ENCODE measurements at places on chromosomes 6 and 20.
A peak's percentile ranks its signal among the peaks of the same experiment; 100 is the strongest.

- DNase-seq = no peak
These were observed 206.5 kb upstream of the ZNF184 start for GRCh38 chr6:27679308-27679963.

- no peak for DNase-seq
These were observed 387.5 kb downstream of the HACE1 start for GRCh38 chr6:104472021-104472901.

- no peak for DNase-seq
These were observed 30.5 kb upstream of the RHAG start for GRCh38 chr6:49666930-49667757.

GRCh38 chr20:25318471-25319240, 70.8 kb downstream of the PYGB start:
- no peak for DNase-seq

GRCh38 chr20:5072756-5073659, 46.8 kb downstream of the PCNA start:
- DNase-seq = peak; percentile 80

DNA sequence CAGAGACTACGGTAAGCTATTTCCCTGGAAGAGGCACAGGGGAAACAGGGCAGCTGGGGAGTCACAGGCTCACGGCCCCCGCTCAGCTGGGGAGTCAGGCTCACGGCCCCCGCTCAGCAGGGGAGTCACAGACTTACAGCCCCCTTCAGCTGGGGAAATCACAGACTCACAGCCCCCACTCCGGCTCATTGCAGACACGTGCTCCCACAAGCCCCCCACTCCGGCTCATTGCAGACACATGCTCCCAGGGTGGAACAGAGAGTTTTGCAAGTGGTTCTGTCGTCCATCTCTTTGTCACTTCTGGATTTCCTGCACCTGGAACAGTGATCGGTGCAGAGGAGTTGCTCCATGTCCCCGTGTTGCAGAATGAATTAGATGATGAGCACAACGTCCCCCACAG, 405.5 kb downstream of the CDH26 start:
- no peak for DNase-seq

- DNase-seq = no peak
These were observed 123.6 kb downstream of the SYCP2 start for GRCh38 chr20:59809630-59810448.

- DNase-seq = no peak
These were observed 21.2 kb downstream of the STK38 start for GRCh38 chr6:36526066-36526465.

DNA sequence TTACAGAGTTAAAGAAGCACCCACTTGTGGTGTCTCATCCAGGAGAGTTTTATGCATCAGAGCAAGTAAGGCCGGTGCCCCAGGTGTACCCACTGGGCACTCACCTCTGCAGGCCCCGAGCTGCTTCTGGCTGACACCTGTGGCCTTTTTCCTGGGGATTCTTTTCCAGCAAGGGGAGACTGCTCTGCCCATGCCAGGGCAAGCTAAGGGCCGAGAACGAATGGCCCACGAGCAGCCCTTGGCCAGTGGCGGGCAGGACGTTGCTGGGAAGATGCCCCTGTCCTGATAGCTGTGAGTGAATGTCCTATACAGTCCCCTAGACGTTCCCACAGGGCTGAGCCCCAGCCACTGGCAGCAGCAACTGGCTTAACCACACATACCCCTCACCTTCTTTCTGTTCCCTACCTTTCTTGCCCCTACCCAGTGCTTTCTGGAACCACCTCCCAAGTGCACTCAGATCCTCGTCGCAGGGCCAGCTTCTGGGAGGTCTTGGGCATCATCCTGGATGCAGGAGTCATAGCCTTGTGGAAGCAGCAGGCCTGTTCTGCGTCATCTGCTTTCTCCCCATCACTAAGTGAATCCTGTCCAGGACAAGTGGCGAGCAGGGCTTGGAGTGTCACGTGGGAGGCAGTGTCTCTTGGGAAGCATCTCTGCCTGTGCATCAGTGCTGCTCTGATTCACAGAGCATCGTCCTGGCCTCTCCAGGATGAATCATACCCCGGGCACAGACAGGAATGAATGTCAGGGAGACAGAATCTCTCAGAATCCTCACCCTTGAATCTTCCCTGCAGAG, 32.5 kb downstream of the SYNDIG1 start:
- DNase-seq = no peak

DNA sequence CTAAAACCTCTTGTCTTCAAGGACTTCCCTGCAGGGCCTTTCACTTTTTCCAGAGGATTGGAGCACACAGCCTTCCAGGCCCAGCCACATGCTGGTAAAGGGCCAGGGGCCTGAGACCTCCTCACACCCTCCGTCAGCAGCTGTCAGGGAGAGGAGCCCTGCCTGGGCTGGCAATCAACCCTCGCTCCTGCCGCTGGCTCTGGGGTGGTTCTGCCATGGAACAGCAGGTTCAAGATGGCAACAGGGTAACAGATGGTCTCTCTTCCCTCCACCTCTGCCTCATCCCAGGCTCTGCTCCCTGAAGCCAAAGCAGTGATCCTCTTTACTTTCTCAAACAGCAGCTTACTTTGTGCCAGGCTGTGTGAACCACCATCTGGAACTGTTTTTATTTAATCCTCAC, 23.8 kb downstream of the PCNA start:
- DNase-seq = no peak

- no peak for DNase-seq
These were observed 90.1 kb upstream of the SLC22A16 start for GRCh38 chr6:110566346-110567125.

DNA sequence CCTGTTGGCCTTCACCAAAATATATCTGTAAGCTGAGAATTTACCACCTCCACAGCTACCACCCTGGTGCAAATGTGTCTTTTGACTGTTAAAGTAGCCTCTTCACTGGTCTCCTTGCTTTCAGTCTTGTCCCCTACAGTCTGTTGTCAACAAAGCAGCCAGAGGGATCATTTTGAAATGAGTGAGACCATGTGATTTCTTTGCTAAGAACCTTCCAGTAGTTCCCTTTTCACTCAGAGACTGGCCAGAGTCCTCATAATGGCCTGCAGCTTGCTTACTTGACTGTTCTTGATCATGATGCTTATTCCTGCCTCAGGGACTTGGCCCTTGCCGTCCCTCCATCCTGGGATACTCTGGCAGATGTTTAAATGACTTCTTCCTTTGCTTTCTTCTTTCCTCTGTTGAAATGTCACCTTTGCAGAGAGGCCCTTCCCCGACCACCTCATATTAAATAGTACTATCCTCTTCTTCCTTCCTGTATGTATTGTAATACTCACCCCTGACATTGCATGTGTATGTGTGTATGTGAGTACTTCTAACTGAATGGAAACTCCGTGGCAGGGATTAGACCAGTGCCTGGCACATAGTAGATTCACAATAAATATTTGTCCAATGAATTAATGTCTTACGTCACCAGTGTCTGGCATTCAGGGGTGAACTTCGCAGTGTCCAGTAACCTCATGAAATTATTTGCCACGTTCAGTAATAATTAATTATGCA, 5.0 kb downstream of the MANBAL start:
- no peak for DNase-seq

DNA sequence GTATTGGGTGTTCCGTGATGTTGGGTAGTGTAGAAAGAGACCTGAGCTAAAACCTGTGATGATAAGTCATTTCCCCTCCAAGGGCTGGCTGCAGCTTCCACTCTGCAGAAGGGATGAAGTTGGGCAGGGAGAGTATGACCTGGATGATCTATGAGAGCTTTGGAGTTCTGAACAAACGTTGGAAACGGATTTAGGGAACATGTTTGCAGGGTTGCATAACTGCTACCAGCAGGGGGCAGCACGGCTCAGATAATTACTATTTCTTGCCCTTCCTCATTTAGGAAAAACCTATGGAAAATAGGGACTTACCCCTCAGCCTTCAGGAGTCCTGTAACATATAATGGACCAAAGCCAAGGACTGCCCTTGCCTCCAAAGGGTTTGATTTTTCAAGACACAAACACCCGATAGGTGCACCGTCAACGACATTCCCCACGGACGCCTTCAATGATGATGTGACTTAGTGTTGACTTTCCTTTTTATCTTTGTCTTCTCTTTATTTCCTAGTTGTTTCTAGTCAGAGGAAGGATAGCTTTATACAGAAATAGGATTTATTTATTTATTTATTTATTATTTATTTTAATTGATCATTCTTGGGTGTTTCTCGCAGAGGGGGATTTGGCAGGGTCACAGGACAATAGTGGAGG, 164.9 kb upstream of the SASH1 start:
- DNase-seq = peak; percentile 51

DNA sequence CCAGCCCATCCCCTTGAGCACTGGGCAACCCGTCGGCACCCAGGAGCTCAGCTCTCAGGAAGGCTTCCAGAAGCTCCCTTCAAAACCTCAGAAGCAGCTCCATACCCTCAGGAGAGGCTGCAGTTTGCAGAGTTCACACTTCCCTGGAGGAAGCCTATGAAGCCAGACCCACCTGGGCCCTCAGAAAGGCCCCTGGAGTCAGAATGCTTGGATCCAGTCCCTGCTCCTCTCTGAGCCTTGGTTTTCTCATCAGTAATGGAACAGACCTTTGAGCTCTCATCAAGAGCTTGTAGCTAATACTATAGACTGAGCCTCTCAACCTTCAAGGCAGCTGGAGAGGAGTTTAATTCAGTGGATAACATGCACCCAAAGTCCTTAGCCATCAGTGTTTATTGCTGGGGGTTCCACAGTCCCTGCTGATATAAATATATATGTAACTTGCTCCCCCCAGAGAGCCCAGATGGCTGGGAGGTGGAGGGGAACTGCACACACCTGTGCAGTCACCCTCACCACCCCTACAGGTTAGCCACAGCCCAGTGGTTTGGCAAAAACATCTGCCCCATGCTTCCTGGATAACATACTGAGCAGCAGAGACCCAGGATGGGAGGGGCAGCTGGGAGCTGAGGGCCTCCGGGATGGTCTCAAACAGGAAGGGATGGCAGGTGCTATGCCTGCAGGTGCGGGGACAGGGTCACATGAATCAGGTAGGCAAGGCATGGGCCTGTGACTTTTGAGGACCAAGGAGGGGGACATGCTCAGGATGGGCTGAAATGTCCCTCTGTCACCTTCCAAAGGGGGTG, 120.1 kb downstream of the SNX5 start:
- no peak for DNase-seq

DNA sequence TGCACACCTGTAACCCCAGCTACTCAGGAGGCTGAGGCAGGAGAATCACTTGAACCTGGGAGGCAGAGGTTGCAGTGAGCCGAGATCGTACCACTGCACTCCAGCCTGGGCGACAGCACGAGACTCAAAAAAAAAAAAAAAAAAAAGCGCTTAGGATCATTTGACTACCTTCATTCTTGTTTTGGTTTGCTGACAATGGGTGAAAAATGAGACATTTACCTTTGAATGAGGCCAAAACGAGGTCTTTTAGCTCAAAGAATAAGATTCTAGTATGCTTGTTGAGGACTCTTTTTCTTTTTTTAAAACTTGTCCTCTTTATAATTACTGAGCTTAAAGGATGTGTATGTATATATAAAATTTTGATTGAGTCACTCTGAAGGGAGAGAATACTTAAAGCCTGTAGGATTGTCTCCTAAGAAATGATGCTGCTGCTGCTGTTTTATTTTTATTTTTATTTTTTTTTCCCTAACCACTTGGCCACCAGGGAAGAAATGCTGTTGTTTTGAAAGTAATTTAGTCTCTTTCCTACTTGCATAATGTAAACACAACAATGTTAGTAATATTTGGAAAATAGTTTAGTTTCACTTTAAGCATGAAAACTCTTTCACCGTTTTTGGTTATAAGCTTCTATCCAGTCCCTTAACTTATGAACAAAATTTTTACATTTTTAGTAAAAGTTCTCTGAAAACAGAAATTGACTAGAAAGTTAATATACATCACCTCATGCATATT, 7.9 kb downstream of the UBR2 start:
- no peak for DNase-seq

DNA sequence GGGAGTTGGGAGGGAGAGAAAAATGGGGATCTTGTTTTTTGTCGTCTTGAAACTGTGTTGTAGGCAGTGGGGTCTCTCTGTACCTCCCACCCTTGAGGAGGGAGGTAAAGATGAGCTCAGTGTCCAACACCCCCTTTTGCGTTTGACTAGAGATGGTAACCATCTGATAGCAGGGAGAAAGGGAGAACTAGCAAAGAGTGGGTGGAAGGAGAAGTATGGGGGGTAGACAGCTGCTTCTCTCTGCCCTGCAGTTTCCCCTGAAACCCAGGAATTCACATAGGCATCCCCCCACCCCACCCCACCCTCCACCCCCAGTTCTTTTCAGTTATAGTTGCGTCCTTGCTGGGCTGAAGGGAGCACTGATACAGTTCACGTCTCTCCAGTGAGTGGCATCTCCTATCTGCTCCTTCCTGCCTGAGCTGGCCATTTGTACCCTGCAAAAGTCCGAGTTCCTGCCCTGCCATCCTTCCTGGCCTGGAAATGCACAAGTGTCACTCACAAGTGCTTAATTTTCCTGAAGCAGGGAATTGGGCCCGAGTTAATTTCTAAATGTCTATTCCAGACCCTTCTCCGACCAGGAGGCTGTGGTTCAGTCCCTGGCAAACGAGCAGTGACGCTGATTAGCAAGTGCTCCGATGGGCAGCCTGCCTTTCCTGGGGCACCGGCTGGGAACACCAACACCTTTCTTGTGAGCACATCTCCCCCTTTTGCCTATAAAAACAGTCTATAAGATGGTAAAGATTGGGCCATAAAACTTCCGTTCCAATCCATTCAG, 1.5 kb downstream of the SIRPA start:
- DNase-seq = no peak

- no peak for DNase-seq
These were observed 36.1 kb downstream of the C6orf132 start for GRCh38 chr6:42106112-42107023.

GRCh38 chr6:52596371-52597028, 19.6 kb upstream of the TRAM2 start:
- DNase-seq = no peak

DNA sequence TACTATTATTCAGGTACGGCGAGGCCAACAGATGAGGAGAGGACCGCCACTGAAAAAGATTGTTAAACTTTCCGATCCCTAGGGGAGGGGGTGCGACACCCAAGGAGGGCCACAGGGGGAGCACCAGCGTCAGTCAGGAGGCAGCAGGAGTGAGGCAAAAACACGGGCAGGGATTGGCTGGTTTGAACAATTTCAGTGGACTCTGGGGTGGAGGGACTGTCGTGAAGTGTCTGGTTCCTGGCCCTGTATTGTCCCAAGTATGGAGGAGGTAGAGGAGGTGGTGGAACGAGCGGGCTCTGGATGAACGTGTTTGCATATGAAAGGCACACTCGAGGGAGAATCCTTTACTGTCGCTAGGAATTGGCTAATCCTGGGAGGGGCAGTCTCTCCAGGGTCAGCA, 32.5 kb upstream of the MCUR1 start:
- DNase-seq = no peak

GRCh38 chr6:113971741-113972140, 793 bp upstream of the HDAC2 start:
- no peak for DNase-seq

- DNase-seq = no peak
These were observed 54.6 kb downstream of the NPEPL1 start for GRCh38 chr20:58747211-58747610.

Data from left hindlimb (tissue), 1 donor.